Stimulated activated naive CD4-positive, alpha-beta T cell (primary cell): ENCODE measurements at places on chromosomes 4 and X.

DNA sequence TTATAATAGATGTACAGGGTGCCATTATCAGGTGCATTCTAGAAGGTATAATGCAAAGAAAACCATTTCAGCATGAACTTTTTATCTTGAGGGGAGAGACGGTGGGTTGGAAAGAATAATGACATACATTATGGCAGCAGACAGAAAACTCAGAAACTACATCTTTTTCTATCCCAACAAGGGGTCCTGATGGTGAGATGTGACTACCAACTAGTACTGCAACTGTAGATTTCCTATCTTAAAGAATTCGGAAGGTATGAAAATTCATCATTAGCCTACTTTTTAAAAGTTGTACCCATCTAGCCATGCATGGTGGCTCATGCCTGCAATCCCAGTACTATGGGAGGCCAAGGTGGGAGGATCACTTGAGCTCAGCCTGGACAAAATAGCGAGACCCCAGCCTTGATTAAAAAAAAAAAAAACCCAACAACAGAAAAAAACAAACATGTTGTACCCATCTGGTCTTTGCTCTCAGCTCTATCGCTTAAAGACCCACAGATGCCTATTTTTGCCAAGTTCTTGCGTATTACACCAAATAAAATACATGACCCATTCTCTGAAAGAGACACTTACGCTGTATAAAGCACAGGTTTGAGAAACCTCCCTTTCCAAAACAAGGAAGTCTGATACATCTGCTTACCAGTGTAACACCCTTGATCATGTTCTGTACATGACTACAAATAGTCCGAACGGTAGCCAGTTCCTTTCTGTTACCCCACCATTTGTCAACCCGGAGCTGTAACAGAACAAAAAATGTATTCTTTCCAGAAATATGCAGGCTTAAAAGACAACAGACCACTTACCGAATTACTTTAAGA is 1.6 kb downstream of the RPL9 start:
- DNase-seq, result no peak

GRCh38 chrX:13702111-13702789 is 13.3 kb downstream of the RAB9A start:
- no peak for DNase-seq

DNA sequence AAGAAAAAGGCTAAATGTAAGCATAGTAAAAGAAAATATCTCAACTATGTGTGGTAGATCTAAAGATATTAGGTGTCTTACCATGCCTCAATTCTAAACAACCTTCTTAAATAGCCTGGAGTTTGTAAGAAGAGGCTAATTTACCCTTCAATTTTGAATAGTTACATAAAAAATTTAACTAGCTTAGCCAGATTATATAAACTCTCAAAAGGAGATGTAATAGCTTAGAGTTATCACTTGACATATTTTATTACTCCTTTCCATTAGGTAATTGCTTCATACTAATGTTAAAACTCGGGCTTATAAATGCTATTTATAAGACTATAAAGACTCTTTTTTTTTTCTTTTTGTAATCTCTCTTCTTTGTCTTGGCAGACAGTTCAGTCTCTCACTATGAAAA is 297.5 kb upstream of the PABPC4L start:
- no peak for DNase-seq

DNA sequence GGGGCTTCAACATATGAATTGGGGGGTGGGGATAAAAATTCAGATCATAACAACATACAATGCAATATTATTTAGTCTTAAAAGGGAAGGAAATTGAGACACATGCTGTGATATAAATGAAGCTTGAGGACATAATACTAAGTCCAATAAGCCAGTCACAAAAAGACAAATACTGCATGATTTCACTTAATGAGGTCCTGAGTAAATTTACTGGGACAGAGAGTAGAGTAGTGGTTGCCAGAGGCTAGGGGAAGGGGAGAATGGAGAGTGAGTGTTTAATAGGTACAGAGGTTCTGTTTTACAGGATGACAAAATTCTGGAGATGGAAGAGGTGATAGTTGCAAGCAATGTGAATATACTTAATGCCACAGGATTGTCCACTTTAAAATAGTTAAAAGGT is 89.2 kb upstream of the RAPGEF2 start:
- no peak for DNase-seq

DNA sequence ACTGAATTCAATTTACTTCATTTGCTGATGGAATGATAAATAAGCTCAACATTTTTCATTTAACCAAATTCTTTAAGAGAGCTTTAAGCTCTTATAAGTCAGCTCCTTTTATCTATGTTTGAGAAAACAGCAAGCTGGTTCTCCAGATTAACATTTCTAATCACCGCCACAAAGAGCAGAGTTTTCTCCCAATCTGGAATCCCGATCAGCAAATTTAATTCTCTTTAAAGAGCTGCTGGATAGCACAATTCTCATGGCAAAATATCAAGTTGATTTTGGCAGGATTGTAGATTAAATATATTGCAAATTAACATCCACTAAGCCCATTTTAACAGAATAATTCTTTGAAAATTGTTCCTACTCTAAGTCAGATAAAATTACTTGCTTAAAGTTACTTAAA is 48.8 kb downstream of the RPS6KA3 start:
- no peak for DNase-seq

GRCh38 chr4:2497324-2497723 is 28.4 kb downstream of the RNF4 start:
- no peak for DNase-seq

- DNase-seq, result no peak
These were observed 116.1 kb downstream of the AMMECR1 start for GRCh38 chrX:110201799-110202198.

DNA sequence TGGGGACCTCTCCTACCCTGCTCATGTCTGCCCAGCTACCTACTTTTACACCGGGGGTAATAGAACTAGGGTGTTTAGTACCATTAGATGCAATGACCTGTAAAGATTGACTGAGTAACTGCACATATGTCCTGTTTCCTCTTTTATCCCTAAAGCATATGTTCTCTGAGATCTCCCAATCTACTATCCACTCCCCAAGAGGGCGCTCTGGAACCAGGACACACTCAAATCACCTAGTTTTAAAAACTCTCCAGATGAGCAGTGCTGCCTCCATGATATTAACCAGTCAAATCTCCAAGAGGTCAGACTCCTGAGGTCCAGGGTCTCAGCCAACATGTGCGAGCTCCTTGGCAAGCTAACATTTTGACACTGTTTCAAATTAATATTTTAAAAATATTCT is 87.0 kb upstream of the TSPAN5 start:
- no peak for DNase-seq

GRCh38 chr4:101411926-101412325 is 64.6 kb upstream of the PPP3CA start:
- DNase-seq, result no peak

- peak; percentile 19 for DNase-seq
These were observed 1.1 kb upstream of the RAP1GDS1 start for GRCh38 chr4:98260047-98260578.

- DNase-seq, result no peak
These were observed 167.3 kb upstream of the ETNPPL start for GRCh38 chr4:108930186-108930585.

DNA sequence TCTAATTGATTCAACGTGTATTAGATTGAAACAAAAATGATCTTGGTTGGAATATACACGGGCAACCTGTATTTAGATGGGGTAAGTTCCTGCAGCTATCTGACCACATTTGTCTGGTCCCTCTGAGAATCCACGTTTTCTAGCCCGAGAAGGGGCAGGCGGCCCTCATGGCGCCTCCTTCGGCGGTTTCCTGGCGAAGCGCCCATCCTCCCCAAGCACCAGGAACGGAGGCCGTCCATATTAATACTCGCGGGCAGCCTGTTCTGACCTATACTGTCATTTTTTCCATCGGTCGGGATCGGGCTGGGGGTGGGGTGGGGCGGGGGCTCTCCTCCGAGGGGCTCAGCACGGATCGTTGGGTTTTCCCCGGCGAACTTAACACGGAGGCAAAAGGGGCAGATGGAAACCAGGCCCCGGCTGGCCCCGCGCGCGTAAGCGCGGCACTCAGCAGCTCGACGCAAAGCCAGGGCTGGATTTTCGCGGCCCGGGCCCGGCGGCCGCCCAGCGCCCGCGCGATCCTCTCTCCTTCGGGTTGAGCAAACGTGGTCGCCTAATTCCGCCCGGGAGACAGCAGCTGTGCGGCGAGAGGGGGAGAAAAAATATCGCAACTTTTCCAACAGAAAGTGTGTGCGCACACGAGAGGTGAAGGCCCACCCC is 77.2 kb upstream of the BCOR start:
- no peak for DNase-seq

DNA sequence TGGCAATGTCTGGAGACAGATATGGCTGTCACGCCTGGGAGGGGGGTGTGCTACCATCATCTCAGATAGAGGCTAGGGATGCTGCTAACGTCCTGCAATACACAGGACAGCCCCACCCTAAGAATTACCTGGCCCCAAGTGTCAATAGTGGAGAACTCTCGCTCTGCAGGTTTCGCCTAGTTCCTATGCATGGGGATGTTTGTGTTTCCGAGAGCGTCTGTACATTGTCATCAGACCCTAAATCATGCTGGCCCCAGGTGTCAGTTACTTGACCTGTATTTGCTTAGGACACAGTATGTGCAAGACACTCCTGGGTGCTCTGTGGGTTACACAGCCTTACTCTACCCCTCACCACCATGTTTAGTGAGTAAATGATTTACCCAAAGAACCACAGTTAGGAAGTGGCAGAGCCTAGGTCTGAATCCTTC is 90.8 kb downstream of the AFF1 start:
- no peak for DNase-seq

DNA sequence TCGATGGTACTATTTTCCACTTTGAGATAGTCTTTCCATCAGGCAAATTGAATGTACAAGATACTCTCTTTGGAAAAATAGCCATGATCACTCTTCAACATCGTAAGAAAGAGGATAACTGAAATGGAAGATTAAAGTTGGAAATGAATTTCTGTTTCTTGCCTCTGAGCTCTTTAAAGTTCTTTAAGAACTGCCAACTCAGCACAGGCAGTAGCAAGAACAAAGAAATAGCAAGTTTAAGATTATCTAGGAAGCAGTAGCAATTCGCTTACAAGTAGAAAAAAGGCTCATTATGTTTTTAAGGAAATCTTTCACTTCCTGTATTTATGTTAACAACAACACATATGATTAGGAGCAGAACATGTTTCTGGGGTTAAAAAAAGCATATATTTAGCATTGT is 127.6 kb downstream of the CDS1 start:
- no peak for DNase-seq

DNA sequence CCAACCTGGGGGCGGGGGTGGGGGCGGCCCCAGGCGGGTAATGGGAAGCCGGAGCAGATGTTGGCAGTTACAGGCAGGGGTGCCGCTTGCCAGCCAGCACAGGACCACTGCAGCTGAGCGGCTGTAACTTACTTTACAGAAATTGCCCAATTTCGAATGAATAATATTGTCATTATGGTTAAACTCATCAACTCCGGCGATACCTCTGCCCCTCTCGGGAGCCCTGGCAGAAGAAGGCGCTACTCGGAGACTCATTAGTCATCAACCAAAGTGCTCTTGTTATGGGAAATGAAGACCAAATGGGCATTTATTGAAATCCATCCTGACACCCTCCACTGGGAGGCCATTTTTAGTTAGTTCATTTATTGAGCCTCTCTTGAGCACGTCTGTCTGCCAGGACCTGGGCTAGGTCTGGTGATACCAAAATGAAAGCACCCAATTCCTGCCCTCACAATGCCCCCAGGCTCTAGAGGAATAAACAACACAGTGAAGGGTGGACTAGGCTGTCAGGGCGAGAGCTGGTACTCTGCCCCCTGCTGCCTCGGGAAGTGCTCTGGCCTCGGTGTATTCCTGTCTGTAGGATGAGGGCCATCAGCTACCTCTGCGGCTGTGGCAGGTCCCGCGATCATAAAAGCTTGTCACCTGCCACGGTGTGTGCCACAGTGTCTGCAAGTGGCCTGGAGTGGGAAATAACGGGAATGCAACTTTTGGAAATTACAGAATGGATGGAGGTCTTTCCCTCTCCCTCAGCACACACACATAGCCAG is 159.1 kb upstream of the PSAPL1 start:
- DNase-seq, result no peak

DNA sequence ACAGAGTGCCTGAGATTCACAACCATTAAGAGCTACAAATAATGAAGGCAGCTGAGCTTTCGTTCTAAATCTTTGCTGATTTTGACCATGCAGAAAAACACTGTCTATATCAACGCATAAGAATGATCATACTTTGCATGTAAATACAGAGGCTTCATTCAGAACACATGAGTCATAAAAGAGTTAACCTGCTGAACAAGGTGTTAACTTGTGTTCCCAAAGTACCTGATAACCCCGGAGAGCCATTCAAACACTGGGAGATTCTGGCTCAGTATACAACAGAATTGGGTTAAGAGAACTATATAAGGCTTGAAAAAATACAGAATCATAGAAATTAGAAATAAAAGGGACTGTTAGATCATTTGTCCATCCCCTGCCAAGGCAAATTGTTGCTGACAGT is 964.3 kb upstream of the TENM3 start:
- DNase-seq, result no peak

- DNase-seq, result no peak
These were observed 340.0 kb downstream of the DCAF12L2 start for GRCh38 chrX:125826080-125826479.

DNA sequence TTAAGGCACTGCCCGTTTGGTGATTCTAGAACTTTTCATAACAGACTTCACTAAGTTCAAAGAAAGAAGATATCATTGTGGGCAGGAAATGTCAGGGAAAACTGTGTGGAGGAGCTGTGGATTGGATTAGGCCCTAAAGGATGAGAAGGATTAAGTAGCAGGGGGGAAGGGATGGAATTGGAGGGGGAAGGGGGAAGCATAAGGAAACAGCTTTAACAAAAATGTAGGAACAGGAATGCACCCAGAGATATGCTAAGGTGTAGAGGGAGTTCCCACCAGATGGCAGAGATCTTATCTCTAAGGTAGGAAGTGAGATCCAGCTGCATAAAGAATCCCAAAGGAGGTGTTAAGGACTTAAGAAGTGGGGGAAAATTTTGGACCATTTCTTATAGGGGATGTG is 114.5 kb downstream of the LARP7 start:
- no peak for DNase-seq

- DNase-seq, result no peak
These were observed 34.7 kb upstream of the NYX start for GRCh38 chrX:41412261-41413081.

DNA sequence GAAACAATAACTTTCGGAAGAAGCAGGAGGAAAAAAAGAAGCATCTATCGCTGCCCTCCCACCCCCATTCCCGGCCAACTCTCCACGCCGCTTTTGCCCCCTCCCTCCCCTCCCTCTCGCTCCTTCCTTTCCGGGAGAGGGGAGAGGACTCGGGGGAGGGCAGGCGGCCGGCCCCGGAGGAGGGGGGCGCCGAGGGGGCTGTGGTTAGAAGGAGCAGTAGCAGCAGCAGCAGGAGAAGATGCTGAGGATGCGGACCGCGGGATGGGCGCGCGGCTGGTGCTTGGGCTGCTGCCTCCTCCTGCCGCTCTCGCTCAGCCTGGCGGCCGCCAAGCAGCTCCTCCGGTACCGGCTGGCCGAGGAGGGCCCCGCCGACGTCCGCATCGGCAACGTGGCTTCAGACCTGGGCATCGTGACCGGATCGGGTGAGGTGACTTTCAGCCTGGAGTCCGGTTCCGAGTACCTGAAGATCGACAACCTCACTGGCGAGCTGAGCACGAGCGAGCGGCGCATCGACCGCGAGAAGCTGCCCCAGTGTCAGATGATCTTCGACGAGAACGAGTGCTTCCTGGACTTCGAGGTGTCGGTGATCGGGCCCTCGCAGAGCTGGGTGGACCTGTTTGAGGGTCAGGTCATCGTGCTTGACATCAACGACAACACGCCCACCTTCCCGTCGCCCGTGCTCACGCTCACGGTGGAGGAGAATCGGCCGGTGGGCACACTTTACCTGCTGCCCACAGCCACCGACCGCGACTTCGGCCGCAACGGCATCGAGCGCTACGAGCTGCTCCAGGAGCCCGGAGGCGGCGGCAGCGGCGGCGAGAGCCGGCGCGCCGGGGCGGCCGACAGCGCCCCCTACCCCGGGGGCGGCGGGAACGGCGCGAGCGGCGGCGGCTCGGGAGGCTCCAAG is 1.3 kb downstream of the PCDH7 start:
- peak; percentile 2 for DNase-seq
